Activated naive CD4-positive, alpha-beta T cell (primary cell): ENCODE measurements at places on chromosomes 12 and 14.

DNA sequence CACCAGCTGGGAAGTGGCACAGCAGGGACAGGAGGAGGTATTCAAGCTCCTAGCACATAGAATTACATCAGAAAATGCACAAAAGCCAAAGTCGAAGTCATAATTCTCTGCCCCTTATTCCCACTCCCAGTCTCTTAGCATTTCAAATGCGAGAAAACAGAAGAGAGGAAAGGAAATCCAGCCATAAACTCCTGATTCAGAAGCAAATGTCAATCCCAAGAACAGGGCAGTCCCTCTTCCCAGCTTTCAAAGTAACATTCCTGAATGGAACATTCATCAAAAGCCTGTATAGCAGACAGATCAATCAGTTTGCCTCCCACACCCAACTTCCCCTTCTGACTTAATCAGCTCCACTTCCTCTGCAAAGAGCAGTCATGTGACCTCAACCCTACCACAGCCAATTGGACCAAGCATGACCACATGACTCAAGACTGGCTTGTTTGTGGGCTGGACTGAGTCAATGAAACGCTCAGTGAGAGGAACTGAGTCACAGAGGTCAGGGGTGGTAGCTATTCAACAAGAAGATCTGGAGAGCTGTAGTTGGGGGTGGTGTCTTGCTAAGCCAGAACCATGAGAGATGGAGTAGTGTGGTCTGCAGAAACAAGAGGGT is 41.4 kb upstream of the TUNAR start:
- DNase-seq: no peak

DNA sequence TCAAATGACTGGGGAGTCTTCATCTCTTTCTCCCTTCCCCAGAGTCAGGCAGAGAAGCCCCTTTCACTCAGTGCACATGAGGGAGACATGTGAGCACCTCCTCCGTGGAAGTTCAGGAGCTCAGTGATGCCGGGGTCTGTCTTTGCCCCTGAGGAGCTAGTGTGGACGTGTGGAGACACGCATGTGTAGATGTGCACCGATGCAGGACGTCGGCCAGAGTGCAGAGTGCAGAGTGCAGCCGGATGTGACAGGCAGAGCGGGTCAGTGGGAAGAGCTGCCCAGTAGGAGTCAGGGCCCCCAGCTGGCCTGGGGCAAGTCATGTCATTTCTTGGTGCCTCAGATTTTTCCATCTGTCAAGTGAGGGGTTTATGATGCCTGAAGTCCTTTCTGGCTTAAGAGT is 20.7 kb downstream of the TSPAN9 start:
- no peak for DNase-seq

DNA sequence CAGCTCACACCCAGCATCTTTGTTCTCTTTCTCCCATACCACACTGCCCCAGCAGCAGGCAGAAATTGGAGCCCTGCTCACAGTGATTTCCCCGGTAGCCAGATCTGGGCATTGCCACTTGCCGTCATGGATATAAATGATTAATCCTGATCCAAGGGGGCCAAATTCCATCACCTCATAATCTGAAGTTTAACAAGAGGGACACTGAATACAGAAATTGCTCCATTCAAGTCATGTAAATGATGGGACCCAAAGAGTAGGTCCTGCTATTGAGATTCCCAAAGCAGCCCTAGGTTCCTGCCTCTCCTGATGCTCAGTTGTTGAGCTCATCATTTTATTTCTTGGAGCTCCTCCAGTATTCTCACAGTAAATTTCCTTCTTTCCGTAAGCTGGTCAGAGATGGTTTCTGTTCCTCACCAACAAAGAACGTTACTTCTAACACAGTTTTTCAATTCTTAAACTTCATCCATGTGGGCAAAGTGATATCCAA is 11.7 kb downstream of the ITPR2 start:
- no peak for DNase-seq

GRCh38 chr14:94690486-94690885 is 78.3 kb downstream of the SERPINA3 start:
- no peak for DNase-seq

GRCh38 chr14:75044322-75044721 is 6.9 kb downstream of the MLH3 start:
- no peak for DNase-seq

DNA sequence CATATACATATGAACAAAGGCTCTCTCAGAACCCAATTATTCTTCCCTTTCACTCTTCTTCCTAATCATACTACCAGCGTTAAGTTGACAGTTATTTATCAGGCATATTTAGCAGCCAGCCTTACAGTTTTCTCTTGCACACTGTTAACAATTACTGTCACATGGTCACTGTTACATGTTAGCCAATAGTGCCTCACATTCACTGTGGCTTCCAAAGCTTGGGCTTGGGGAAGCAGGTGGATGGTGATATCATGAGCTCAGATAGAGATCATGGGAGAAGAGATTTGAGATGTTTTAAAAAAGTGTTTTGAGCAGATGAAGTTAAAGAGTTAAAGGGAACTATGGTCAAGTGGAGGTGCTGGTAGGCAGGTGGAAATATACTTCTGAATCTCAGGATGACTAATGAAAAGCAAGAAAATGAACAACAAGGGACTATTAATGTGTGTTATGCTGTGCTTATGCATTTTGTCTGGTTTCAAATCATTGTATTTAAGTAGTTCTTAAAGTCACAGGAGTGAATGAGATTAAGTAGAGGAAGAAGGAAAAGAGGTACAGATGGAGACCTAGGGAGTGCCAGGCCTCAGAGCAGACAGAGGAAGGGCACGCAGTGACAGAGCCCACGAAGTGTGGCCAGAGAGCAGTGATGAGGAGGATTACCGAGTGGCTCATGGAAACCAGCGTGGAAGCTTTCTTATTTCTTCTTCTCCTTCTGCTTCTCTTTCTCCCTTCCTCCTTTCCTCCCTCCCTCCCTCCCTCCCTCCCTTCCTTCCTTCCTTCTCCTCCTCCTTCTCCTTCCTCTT is 39.6 kb downstream of the BICD1 start:
- no peak for DNase-seq

- DNase-seq: no peak
Measured at GRCh38 chr12:52261208-52261484, 13.3 kb upstream of the KRT86 start.

DNA sequence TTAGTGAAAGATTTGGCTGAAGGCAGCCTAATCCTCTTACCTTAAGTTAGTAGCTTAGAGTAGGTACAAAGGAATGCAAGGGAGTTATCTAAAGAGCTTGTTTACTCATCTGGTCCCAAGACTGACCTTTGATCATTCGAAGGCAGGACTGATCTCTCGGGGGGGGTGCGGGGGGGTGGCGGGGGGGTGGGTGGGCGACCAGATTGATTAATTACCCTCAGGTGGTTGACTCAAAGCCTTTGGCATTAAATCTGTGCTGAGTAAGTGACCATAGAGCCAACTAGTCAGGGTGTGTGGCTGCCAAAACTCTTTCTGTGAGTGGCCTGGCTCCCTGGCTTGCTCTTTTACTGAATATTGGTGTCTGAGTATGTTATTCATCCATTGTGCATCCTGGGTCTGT is 731.9 kb upstream of the FBXO33 start:
- DNase-seq: no peak
